ENCODE measurements at places on chromosomes 5 and 9.
A peak's percentile ranks its signal among the peaks of the same experiment; 100 is the strongest.

DNA sequence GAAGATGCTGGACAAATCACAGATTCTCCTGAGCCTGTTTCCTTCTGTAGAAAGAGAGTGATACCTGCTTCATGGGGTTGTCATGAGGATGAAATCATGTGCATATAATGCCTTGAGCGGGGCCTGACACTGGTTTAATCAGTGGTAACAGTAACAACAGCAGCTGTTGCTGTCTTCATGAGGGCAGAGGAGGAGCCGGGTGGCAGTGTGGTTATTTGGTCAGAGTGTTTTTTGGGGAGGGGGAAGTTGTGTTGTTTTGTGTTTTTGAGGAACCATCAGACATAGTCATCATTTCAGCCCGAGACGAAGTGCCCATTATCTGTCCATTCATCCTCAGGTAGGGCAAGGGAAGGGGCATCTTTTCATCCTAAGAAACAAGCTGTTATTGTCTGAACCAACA, 44.0 kb downstream of the NEURL1B start:
- H3K27ac ChIP-seq, result no peak overlapping the region
- no peak overlapping the region for H3K4me3 ChIP-seq
- H3K27me3 ChIP-seq, result no peaks in the 10 kb centered on the region
- peaks cover 14% of the 10 kb centered on the region for H3K4me1 ChIP-seq
- H3K36me3 ChIP-seq, result no peaks in the 10 kb centered on the region

DNA sequence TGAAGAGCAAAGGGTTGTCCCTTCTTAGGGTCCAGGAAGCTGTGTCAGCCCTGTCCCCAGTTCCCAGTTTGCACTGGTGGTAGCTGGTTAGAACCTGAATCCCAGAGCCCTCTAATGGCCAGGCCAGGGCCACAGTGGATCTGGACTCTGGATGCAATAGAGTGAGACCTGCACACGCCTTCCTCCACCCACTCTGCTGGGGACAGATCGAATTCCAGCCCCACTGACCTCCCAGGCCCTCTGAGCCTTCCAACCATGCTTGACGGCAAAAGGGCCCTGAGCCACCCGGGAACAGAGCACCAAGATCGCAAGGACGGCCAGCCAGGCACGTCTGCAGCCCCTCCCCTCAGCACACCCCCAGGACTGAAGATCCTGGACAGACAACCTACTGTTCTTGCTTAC, 23.7 kb downstream of the NAIF1 start:
- no peak overlapping the region for H3K4me3 ChIP-seq
- H3K27ac ChIP-seq, result no peak overlapping the region
- DNase-seq, result no peak
- H3K4me1 ChIP-seq, result no peaks in the 10 kb centered on the region
- H3K27me3 ChIP-seq, result no peaks in the 10 kb centered on the region

DNA sequence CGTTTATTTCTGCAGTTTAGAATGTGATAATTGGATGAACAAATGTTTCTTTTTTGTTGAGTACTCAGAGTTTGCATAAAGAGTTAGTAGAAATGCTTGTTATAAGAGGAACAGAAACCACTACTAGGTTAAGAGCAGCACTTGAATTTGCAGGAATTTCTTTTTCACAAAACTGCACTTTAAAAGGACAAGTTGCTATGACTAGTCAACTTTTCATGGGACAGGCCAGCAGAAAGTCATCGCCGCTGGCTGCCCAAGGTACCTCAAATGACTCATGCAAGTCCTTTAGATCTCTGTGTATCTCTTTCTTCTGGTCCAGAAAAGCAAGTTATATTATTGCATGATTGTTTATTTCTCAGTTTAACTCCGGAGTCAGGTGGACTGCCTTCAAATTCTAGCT, 97.3 kb upstream of the HMHB1 start:
- H3K36me3 ChIP-seq, result no peaks in the 10 kb centered on the region
- no peaks in the 10 kb centered on the region for H3K4me1 ChIP-seq
- DNase-seq, result no peak
- no peaks in the 10 kb centered on the region for H3K27me3 ChIP-seq

GRCh38 chr9:134663753-134664415, 22.3 kb downstream of the COL5A1 start:
- H3K27ac ChIP-seq, result no peak overlapping the region
- H3K36me3 ChIP-seq, result no peaks in the 10 kb centered on the region
- no peak overlapping the region for H3K4me3 ChIP-seq
- no peak for DNase-seq
- H3K4me1 ChIP-seq, result no peaks in the 10 kb centered on the region
- H3K27me3 ChIP-seq, result no peaks in the 10 kb centered on the region

DNA sequence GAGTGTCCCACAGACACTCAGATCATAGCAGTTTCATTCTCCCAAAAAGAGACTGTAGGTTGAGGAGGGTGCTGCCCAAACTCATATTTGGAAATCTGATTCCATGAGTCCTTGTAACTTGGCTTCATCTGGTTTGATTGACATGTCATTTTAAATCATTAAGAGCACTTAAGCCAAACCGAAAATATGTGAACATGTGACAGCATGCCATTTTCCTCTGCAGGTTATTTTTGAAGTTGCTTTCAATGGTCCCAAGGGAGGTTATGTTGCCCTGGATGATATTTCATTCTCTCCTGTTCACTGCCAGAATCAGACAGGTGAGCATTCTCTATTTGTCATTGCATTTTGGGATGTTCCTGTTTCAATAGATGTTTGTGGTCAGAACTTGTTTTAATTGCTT, 87.6 kb downstream of the MAMDC2 start:
- no peak overlapping the region for H3K27ac ChIP-seq
- H3K36me3 ChIP-seq, result no peaks in the 10 kb centered on the region
- no peaks in the 10 kb centered on the region for H3K27me3 ChIP-seq
- H3K4me3 ChIP-seq, result no peak overlapping the region
- DNase-seq, result no peak

GRCh38 chr9:101138509-101138908, 110.0 kb downstream of the PLPPR1 start:
- no peak overlapping the region for H3K4me3 ChIP-seq
- H3K27ac ChIP-seq, result no peak overlapping the region
- no peaks in the 10 kb centered on the region for H3K36me3 ChIP-seq
- no peak for DNase-seq
- H3K27me3 ChIP-seq, result no peaks in the 10 kb centered on the region

- no peak for DNase-seq
- H3K36me3 ChIP-seq, result no peaks in the 10 kb centered on the region
- no peaks in the 10 kb centered on the region for H3K27me3 ChIP-seq
Observed at GRCh38 chr5:156394642-156395305, 67.8 kb downstream of the SGCD start.

- no peak overlapping the region for H3K27ac ChIP-seq
- DNase-seq, result no peak
- H3K4me1 ChIP-seq, result no peaks in the 10 kb centered on the region
- no peaks in the 10 kb centered on the region for H3K36me3 ChIP-seq
- H3K27me3 ChIP-seq, result no peaks in the 10 kb centered on the region
Observed at GRCh38 chr5:33363537-33363936, 77.2 kb upstream of the TARS1 start.

DNA sequence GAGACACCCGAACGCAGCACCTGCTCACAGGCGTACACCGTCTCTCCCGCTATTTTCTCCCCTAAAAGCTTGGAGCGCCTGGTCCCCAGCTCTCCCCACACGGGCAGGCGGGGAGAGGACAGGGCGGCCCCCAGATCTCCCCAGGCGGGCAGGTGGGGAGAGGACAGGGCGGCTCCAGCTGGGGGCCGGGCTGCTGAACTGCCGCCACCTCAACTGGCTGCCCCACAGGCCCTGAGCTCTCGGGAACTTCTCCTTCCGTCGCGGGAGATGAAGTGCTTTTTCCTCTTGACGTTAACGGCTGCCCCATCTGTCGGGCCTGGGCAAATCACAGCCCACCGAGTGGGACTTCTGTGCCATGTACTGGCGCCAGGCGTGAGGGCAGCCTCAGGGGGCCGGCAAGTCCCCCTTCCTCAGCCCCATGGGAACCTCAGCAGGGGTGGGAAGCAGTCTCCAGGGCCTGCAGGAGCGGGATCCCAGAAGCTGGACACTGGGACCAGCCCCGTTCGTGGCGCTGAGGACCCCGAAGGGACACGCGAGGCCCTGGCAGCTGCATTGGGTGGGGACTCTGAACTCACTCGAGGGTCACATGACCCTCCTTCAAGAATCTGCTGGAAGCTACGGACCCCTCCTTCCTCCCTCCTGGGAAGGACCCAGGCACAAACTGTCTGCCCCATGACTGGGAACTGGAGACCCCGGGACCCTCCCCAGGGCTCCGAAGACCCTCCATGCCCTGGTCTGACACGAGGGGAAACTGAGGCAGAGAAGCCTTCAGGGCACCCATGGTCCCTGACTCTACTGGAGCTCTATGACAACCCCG, 5.7 kb upstream of the EGFL7 start:
- no peak overlapping the region for H3K4me3 ChIP-seq
- peaks cover 58% of the 10 kb centered on the region for H3K27me3 ChIP-seq
- no peak overlapping the region for H3K27ac ChIP-seq
- no peak for DNase-seq

DNA sequence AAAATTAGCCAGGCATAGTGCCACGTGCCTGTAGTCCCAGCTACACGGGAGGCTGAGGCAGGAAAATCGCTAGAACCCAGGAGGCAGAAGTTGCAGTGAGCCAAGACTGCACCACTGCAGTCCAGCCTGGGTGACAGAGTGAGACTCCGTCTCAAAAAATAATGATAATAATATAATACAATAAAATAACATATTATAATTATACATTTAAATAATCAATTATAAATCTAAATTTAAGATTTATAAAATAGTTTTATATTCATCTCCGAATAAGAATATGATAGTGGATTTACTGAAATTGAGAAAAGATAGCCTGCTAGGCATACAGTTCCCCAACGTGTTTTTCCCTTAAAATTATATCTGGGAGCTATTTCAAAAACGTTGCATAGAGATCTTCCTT, 599.6 kb downstream of the CDH18 start:
- DNase-seq, result no peak
- H3K27ac ChIP-seq, result no peak overlapping the region
- H3K4me1 ChIP-seq, result no peaks in the 10 kb centered on the region
- H3K36me3 ChIP-seq, result no peaks in the 10 kb centered on the region
- no peak overlapping the region for H3K4me3 ChIP-seq
- no peaks in the 10 kb centered on the region for H3K27me3 ChIP-seq

- no peaks in the 10 kb centered on the region for H3K4me1 ChIP-seq
- DNase-seq, result no peak
- H3K27me3 ChIP-seq, result no peaks in the 10 kb centered on the region
- H3K27ac ChIP-seq, result no peak overlapping the region
- H3K4me3 ChIP-seq, result no peak overlapping the region
- peaks cover 42% of the 10 kb centered on the region for H3K36me3 ChIP-seq
Observed at GRCh38 chr9:125460883-125461635, 199.4 kb downstream of the GAPVD1 start.

DNA sequence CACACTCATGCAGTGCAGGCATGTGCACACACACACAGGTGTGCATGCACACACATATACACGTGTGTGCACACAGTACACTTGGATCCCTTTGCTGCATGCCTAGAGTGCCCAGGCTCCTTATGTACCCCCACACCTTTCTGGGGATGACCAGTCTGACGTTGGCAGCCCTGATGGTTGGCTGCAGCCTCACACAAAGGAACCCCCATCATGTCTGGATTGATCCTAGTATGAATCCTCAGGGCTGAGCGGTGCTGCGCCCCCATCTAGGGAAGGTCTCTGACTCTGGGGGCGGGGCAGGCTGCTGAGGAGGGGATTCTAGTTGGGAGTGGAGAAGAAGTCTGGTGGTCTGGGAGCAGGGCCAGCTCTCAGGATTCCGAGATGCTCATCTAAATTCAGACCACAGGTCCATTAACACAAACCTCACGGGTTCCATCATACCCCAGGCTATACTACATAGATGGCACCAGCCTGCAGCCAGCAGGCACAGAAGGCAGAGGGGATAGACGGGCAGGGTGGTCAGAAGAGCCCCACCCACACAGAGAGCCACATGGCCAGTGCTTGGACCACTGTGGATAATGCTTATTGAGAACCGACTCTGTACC, 50.5 kb upstream of the OLFM1 start:
- H3K27me3 ChIP-seq, result no peaks in the 10 kb centered on the region
- H3K4me1 ChIP-seq, result no peaks in the 10 kb centered on the region
- no peak for DNase-seq
- H3K36me3 ChIP-seq, result no peaks in the 10 kb centered on the region

DNA sequence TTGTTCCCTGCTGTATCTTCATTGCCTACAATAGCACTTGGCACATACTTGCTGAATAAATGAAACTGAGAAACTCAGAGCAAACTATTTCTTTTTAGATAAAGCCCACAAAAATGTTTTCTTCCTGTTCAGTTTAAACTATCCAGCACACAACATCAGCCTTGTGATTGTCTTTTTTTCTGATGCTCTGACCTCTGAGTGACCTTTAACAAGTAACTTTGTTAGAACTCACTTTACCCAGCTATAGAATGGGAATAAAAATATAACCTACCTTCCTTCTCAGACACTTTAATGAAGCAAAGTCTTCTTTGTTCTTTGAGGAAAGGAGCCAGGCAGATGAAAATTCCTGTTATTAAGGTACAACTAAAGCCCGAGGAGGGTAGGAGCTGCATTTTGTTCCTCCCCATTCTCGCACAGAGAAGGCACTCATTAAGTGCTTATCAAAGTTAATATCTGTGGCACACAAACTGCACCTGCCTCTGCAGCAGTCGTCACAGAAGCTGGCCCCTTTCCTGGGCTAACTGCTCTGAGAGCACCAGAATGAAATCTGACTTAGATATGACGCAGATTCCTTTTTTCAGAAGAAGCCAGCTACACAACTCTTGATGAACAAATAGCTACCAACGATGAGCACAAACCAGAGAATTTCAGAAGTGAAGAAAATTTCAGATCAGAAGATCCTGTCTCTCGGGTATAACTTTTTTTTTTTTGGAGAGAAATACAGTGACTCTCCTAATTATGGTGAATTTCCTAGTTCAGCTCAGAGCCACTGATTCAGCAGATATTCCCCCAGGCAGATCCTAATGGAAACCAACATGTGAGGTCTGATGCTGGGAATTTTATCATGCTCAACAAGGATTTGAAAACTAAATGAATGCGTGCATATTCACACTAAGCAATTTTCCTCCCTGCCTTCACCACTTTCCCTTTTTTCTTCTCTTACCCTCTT, 31.0 kb upstream of the NR3C1 start:
- H3K4me3 ChIP-seq, result peak overlapping the region; percentile 60
- H3K27ac ChIP-seq, result peak overlapping the region; percentile 62
- peaks cover 34% of the 10 kb centered on the region for H3K4me1 ChIP-seq

- no peaks in the 10 kb centered on the region for H3K27me3 ChIP-seq
- H3K4me1 ChIP-seq, result peaks cover 36% of the 10 kb centered on the region
- no peak overlapping the region for H3K27ac ChIP-seq
- DNase-seq, result no peak
- H3K36me3 ChIP-seq, result no peaks in the 10 kb centered on the region
Observed at GRCh38 chr9:124285903-124286291, 28.1 kb downstream of the NEK6 start.

GRCh38 chr5:14777187-14777586, 94.4 kb downstream of the ANKH start:
- peaks cover 18% of the 10 kb centered on the region for H3K36me3 ChIP-seq
- DNase-seq, result no peak
- no peak overlapping the region for H3K4me3 ChIP-seq
- no peaks in the 10 kb centered on the region for H3K27me3 ChIP-seq

DNA sequence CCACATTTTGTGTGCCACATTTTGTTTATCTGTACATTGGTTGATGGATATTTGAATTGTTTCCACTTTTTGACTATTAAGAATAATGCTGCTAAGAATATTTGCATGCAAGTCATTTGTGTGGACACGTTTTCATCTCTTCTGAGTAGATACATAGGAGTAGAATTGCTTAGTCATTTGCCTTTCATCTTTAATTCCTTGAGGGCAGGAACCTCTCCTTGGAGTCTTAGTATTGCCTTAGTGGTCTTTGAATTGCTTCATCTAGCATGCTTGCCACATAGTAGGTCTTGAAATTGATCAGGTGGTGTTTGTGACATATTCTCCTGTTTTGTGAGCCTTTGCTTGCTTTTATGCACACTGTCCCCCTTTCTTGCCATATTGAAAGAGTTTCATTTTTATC, 128.5 kb downstream of the NR3C1 start:
- no peak overlapping the region for H3K4me3 ChIP-seq
- no peaks in the 10 kb centered on the region for H3K27me3 ChIP-seq
- H3K36me3 ChIP-seq, result peaks cover 17% of the 10 kb centered on the region
- H3K4me1 ChIP-seq, result no peaks in the 10 kb centered on the region
- DNase-seq, result no peak

Measured in CD4-positive, alpha-beta T cell (primary cell).